ENCODE measurements at places on chromosomes 5 and 9.
A peak's percentile ranks its signal among the peaks of the same experiment; 100 is the strongest.

DNA sequence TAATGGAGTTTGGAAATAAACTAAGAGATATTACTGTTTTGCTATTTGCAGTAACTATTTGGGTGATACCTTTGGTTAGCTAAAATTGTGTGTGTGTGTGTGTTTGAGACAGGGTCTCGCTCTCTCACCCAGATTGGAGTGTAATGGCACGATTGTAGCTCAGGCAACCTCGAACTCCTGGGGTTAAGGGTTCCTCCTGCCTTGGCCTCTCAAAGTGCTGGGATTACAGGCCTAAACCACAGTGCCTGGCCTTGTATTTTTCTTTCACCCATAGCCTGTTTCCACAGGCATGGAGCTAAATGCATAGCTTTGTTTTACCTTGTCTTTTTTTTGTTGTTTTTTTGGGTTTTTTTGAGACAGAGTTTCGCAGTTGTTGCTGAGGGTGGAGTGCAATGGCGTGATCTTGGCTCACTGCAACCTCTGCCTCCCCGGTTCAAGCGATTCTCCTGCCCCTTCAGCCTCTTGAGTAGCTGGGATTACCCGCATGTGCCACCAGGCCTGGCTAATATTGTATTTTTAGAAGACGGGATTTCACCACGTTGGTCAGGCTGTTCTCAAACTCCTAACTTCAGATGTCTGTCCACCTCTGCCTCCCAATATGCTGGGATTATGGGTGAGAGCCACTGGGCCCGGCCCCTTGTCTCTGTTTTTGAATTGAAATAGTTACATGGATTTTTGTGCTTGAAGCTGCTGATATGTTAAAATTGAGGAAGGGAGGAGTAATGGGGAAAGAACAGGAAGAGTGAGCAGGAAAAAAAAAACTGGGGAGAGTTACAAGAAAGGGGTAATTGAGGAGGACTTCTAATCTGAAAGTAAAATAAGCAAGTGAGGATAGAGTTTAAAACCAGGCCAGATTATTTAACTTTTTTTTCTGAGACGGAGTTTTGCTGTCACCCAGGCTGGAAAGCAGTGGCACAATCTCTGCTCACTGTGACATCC is 5.7 kb downstream of the GPBP1 start:
- H3K27me3 ChIP-seq, result no peaks in the 10 kb centered on the region
- H3K27ac ChIP-seq, result peak overlapping the region; percentile 52
- H3K36me3 ChIP-seq, result peaks cover 8% of the 10 kb centered on the region
- H3K4me3 ChIP-seq, result peak overlapping the region; percentile 73

DNA sequence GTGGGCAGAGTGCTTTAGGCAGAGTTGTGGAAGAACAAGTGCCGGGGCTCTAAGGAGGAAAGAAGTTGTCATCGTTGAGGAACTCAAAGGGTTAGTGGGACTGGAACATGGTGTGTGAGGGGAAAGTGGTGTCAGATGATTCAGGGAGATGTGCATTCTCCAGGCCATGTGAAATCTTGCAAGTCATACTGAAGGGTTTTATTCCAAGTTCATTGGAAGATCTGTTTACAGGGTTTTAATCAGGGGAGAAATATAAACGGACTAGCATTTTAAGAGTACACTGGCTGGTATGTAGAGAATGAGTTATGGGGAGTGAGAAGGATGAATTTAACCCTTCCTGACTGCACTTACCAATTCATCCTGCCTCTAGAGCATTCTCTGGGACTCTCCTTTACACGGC is 49.3 kb downstream of the NR2F1 start:
- no peaks in the 10 kb centered on the region for H3K27me3 ChIP-seq
- H3K27ac ChIP-seq, result no peak overlapping the region
- DNase-seq, result no peak

GRCh38 chr5:43315263-43315662 is 2.1 kb upstream of the HMGCS1 start:
- peaks cover 23% of the 10 kb centered on the region for H3K4me1 ChIP-seq
- H3K27ac ChIP-seq, result no peak overlapping the region
- no peak overlapping the region for H3K4me3 ChIP-seq
- DNase-seq, result no peak

DNA sequence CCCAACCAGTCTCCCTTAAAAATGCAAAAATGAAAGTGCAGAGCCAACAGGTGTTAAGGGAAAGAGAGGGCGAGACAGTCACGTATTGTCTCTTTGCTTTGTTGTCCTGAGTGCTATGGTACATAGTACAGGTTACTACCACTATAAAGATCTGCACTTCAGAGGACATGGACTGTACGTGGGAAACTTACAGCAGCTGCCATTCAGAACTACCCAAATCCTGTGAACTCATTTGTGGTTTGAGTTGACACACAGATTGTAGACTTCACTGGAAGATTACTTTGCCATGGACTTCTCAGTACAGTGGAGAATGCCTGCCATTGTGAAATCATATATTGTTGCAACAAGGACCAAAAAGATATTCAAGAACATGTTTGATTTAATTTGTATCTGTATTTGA is 34.8 kb downstream of the FBXO38 start:
- no peak overlapping the region for H3K4me3 ChIP-seq
- H3K27ac ChIP-seq, result no peak overlapping the region
- peaks cover 65% of the 10 kb centered on the region for H3K36me3 ChIP-seq
- no peaks in the 10 kb centered on the region for H3K4me1 ChIP-seq
- DNase-seq, result no peak

- H3K27ac ChIP-seq, result no peak overlapping the region
- no peak for DNase-seq
- no peak overlapping the region for H3K4me3 ChIP-seq
- H3K36me3 ChIP-seq, result no peaks in the 10 kb centered on the region
Measured at GRCh38 chr5:21931116-21931515, 922.0 kb downstream of the CDH12 start.

DNA sequence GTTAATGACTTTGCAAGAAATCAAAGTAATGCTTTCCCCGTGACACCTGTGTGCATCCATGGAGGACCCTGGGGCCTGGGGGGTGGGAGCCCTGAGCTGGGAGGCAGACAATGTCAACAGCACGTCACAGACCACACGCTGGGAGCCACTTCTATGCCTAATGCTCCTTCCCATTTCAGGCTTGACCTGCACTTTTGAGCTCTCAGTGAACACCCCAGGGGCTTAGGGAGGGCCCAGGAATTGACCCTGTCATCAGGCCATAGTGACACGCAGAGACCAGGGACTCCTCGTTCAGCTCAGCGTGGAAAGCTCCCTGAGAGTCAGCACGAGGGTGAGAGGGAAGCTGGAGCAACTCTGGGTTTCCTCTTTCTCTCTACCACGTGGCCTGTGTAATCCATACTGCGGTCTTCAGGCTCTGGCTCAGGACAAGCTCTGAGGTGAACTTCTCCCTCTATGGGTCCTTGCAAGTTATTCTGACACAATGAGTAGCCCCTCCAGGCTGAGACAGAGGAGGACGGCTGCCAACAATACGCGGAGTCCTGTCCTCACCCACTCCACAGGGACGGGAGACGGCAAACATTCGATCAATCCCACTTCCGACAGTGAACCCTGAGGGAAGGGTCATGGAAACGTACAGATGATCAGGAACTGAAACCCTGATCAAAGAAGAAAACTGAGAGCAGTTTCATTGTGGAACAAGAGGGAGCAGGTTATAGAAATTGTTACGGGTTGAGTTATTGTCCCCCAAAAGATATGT is 130.8 kb upstream of the IRX4 start:
- no peak overlapping the region for H3K27ac ChIP-seq
- no peaks in the 10 kb centered on the region for H3K27me3 ChIP-seq
- no peaks in the 10 kb centered on the region for H3K36me3 ChIP-seq
- no peaks in the 10 kb centered on the region for H3K4me1 ChIP-seq
- no peak for DNase-seq

GRCh38 chr5:45281081-45281480 is 415.1 kb downstream of the HCN1 start:
- H3K4me1 ChIP-seq, result no peaks in the 10 kb centered on the region
- H3K27ac ChIP-seq, result no peak overlapping the region
- no peak overlapping the region for H3K4me3 ChIP-seq
- no peaks in the 10 kb centered on the region for H3K27me3 ChIP-seq
- DNase-seq, result no peak

- H3K4me3 ChIP-seq, result no peak overlapping the region
- no peak for DNase-seq
- peaks cover 40% of the 10 kb centered on the region for H3K27me3 ChIP-seq
- no peak overlapping the region for H3K27ac ChIP-seq
Measured at GRCh38 chr9:135370411-135371375, 108.9 kb upstream of the PPP1R26 start.

GRCh38 chr9:15531380-15531779 is 20.6 kb upstream of the PSIP1 start:
- no peaks in the 10 kb centered on the region for H3K27me3 ChIP-seq
- no peak for DNase-seq
- H3K4me3 ChIP-seq, result no peak overlapping the region
- no peak overlapping the region for H3K27ac ChIP-seq
- H3K4me1 ChIP-seq, result no peaks in the 10 kb centered on the region

DNA sequence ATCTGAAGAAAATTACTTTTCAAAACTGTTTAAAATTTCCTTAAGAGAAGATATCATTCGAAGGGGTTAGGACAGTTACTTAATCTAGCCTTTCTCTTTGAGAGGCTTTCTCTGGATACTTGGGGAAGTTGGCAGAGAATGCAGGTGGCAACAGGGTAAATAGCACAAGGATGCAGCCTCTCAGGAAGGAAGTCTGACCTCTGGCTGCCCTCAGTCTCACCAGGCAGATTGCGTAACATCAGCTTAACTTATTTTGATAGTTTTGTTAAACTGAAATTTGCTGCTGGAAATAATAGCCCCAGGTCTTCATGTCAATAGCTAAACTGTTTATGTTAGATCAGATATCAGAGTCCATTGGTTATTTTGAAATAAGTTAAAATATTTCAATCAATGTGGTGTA is 20.4 kb downstream of the CCDC192 start:
- H3K4me3 ChIP-seq, result no peak overlapping the region
- H3K36me3 ChIP-seq, result no peaks in the 10 kb centered on the region

GRCh38 chr5:72138943-72139521 is 31.8 kb downstream of the MAP1B start:
- H3K4me3 ChIP-seq, result no peak overlapping the region
- H3K27ac ChIP-seq, result peak overlapping the region; percentile 82
- no peak for DNase-seq
- H3K36me3 ChIP-seq, result no peaks in the 10 kb centered on the region
- no peaks in the 10 kb centered on the region for H3K27me3 ChIP-seq
- no peaks in the 10 kb centered on the region for H3K4me1 ChIP-seq

All from tibial artery (tissue), 4 donors.